ENCODE measurements at places on chromosomes 16 and 17.

GRCh38 chr17:28468781-28469180 lies 4.7 kb upstream of the SLC13A2 start:
- DNase-seq = no peak

DNA sequence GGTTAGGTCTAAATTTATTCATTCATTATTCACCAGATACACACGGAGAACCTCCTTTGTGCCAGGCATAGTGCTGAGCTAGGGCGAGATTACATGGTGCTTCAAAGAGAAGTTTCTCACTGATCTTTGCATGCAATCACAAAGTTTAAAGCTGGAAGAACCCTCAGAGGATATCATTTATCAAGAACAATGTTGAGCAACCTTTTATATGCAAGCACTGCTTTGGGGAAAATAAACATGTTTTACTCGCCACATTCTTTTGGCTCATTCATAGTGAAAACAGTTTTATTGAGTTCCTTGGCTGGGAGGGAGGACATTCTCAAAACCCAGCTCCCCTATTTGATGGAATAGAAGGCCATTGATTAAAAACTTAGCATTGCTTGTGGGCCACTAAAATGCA lies 49.8 kb upstream of the XYLT1 start:
- no peak for DNase-seq

GRCh38 chr17:10063730-10064241 lies 134.6 kb downstream of the GAS7 start:
- no peak for DNase-seq

DNA sequence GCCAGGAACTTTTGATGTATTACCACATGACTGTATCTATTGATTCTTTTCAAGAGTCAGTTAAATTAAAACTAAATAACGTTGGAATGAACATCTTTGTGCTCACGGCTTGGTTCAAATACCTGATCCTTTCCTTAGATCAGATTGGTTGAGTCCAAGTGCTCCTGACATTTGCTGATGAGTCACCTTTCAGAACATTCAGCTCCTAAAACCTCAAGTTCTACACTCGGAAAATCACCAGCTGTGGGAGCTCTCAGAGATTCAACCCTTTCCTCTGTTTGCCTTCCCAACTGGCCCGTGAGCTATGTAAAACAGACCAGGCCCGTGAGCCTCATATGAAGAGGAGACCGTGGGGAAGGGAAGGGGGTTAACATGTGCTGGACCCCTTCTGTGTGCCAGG lies 68.1 kb downstream of the RTN4RL1 start:
- no peak for DNase-seq

DNA sequence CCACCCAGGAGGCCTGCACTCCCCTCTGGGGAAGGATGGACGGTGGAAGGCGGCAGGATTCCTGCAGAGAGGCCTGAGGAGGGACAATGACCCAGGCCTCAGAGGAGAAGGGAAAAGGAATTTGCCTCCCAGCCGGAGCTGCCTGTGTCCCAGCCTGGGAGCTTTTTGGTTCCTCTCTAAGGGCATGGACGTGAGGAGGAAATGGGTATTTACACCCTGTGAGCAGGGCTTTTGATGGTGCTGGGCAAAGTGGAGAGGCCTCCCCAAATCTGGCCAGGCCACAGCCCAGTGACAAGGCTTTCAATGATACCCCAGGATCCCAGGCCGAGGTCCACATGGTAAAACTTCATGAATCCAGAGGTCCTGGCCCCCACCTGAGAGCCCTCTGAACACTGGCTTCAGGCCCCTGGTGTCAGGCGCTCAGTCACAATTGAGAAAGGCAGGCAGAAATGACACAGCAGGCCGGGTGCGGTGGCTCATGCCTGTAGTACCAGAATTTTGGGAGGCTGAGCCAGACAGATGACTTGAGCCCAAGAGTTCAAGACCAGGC lies 56.0 kb upstream of the DOC2B start:
- DNase-seq = no peak

DNA sequence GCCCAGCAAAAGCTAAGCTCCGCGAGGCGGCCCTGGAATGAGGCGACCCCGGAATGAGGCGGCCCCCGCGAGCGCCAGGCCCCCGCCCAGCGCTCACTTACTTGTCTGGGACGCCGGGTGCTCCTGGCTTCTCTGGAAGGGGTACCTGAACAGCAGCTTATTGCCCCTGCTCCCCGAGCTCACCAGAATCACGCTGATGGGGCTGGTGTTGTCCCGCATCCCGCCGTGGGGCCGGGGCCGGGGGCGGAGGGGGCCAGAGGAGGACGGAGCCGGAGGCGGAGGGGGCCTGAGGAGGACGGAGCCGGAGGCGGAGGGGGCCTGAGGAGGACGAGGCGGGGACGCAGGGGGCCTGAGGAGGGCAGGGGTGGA lies 440 bp downstream of the NPRL3 start:
- DNase-seq = no peak

DNA sequence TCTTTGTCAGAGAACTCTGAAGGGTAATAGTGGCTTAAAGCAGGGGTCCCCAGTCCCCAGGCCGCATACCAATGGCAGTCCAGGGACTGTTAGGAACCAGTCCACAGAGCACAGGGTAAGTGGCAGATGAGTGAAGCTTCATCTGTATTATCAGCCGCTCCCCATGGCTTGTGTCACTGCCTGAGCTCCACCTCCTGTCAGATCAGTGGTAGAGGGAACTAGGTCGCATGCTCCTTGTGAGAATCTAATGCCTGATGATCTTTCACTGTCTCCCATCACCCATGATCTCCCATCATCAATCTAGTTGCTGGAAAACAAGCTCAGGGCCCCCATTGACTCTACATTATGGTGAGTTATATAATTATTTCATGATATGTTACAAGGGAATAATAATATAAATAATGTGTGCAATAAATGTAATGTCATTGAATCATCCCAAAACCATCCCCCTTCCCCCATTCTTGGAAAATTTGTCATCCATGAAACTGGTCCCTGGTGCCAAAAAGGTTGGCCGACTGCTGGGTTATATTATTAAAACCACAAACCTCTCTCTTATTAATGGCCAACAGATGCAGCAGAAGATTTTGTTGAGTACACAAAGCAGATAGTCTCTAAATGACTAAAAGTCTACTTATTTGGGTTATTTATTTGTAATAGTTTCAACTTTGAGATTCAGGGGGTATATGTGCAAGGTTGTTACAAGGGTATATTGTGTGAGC lies 782.7 kb downstream of the CDH11 start:
- no peak for DNase-seq

GRCh38 chr17:82497483-82498405 lies 21.8 kb upstream of the FOXK2 start:
- no peak for DNase-seq

DNA sequence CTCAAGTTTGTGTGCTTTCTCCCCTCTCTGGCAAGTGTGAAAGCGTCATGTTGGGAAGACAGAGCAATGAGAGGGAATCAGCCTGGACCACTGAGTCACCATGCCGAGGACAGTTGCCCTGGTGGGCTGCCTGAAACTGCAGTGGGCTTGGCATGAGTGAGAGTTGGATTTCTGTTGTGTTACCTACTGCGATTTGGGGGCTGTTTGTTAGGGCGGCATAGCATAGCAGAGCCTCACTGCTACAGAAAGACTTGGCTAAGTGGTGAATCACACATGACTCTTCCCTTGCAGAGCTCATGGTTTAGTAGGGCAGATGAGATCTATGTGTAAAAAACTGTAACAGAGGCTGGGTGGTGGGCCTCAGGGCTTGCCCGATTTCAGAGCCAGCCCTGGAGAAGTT lies 324.6 kb downstream of the C16orf95 start:
- DNase-seq = no peak

- no peak for DNase-seq
These were observed 3.0 kb downstream of the ST6GALNAC2 start for GRCh38 chr17:76582660-76583059.

DNA sequence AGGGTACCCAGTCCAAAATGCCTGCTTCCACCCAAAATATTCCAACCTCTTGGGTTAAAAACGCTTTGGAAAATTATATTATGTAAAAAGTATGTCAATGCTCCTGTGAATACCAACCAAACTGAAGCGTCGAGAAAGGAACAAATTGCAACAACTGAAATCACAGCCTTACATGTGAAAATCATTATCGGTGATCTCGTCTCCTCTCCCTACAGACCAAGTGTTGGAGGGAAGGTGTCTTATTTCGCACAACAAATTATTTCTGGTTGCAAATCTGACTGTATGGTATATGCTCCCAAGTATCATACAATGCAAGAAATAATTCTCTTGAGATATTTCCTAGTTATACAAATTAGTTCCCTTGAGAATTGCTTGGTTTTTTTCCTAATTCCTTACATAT lies 89.3 kb upstream of the CDYL2 start:
- no peak for DNase-seq

DNA sequence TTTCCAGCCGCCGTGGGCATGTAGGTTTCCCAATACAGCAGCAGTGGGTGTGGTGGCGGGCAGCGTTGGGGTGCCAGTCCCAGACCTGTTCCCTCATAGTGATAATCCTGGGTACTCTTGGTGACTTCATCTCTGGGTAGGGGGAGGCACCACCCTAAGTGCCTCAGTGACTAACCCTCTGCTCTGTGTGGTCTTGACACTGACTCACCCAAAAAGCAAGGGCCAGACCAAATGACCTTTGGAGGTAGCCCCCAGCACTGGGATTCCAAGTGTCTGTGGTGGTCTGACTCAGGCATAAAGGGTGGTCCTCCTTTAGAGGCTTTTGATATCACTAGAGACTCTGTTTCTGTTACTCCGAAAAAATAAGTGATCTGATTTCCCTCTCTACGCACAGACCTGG lies 908 bp downstream of the CALB2 start:
- no peak for DNase-seq

DNA sequence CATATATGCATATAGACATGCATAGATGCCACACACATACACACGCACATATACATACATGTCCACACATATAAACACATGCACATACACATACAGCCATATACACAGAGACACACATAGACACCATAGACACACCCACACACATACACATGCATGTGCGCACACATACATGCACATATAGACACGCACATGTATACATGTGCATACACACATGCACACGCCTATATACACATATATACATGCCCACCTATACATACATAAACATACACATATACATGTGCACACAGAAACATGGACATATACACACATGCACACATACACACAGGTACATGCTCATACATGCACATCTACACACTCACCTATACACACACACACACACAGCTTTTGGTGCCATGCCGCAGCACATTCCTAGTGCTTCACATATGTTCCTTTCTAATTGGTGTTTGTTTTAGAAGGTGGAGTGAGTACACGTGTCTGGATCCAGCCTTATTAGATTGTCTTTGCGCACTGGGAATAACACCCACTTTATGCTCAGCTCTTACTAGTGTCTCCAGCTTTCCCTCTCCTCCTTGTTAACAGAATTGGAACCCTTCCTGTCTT lies 198.0 kb downstream of the RPTOR start:
- DNase-seq = no peak

DNA sequence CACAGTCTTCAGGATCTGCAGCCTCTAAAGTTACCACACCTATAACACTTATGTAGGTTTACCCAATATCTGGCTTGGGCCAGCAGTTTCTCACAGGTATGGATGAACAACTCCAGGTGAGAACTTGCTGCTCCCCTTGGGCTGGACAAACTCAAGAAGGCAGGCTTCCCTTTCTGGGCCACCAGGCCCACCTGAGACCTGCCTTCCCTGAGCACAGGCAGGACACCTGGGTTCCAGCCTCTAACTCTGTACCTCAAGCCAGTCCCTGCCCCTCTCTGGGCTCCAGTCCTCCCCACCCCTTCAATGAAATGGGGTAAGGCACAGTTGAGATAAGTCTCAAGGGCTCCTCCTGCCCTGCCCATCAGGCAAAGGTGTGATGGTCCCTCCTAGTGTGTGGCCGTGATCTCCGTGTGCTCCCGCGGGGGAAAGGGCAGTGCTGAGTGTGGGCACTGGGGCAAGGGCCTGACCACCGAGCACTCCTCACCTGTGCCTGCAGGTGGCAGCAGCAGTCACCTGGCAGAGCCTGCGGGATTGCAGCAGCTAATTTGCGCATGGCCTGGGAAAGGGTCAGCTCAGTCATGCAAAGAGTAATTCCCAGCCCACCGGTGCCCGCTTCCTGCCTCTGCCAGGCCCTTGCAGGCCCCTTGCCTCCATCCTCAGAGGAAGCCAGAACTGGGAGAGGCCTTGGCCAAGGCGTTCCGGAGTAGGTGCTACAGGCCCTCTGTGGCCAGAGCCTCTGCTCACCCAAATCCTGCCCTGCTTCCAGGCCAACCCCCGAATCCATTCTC lies 28.2 kb upstream of the ADGRG1 start:
- peak; percentile 51 for DNase-seq

GRCh38 chr17:72191921-72192799 lies 71.3 kb downstream of the SOX9 start:
- DNase-seq = no peak

- no peak for DNase-seq
These were observed 115.1 kb downstream of the HIC1 start for GRCh38 chr17:2170023-2170422.

GRCh38 chr17:9905902-9906301 lies 831 bp upstream of the RCVRN start:
- no peak for DNase-seq

GRCh38 chr17:34099859-34100515 lies 155.1 kb upstream of the CCL2 start:
- DNase-seq = no peak

DNA sequence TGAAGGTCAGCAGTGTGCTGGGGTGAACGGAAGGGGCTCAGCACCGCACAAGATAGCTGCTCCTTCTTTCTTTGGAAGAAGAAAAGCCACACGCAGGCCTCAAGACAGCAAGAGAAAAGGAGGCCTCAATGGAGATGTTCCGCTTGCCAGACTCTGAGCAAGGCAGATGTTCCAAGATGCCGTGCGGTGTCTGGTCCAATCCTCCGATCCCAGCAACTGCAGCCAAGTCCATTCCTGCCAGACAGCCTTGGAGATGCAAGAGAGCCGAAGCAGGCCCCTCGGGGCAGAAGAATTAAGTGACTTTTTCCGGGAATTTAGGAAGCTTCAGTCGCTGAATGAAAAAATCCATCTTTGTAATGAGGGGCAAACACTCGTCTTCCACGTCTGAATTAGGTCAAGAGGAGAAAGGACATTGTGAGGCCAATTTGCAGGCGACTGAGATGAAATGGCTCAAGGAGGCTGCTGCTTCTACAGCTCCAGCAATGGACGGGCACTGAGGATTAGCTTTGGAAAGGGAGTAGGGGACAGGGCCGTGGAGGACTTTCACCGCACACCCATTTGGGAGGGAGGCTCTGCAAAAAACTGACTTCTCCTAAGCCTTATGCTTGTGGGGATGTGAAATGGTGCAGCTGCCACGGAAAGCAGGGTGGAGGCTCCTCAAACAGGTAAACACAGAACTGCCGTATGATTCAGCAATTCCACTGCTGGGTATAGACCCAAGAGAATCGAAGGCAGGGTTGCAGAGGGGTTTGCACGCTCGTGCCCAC lies 44.7 kb downstream of the RPH3AL start:
- DNase-seq = no peak

GRCh38 chr17:60277258-60277657 lies 114.7 kb downstream of the USP32 start:
- no peak for DNase-seq

DNA sequence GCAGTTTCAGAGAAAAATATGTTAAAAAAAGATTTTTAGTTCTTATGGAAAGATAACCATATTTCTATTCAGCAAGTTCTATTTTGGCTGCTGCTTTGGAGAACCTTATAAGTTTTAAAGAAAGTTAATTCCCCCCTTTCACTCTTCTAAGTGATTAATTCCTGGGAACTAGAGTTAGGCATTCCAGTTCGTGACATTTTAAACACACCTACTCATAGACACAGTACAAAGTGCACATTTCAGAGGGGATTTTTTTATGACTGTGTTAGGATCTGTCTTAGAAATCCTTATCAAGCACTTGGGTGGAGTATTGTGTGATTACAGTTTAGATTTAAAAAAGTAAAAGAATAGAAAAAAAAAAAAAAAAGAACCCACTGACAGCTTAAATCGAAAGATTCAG lies 3.5 kb upstream of the CDH11 start:
- DNase-seq = no peak

Measured in NCI-H510A (cell line).